ENCODE measurements at places on chromosomes 7 and 10.

DNA sequence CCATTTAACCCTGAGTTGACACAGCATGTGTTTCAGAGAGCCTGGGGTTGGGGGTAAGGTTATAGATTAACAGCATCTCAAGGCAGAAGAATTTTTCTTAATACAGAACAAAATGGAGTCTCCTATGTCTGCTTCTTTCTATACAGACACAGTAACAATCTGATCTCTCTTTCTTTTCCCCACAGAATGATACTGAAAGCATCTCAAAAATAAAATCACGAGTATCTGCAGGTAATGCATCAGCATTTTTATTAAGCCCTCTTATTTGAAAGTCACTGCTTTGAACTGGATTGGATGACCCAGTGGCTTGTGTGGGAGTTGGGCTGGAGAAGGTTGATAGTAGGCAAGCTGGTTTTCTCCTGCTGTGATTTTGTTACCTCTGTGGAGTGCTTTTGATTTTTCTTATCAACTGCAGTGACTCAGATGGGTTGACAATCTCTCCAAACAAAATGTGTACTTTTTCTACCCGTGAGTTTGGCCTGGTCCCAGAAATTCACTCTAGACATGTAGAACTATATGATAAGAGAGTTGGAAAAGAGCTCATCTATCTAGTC is 253.5 kb upstream of the PRKCQ start:
- DNase-seq, result no peak

- DNase-seq, result no peak
Observed at GRCh38 chr10:26642896-26643653, 54.4 kb upstream of the PDSS1 start.

DNA sequence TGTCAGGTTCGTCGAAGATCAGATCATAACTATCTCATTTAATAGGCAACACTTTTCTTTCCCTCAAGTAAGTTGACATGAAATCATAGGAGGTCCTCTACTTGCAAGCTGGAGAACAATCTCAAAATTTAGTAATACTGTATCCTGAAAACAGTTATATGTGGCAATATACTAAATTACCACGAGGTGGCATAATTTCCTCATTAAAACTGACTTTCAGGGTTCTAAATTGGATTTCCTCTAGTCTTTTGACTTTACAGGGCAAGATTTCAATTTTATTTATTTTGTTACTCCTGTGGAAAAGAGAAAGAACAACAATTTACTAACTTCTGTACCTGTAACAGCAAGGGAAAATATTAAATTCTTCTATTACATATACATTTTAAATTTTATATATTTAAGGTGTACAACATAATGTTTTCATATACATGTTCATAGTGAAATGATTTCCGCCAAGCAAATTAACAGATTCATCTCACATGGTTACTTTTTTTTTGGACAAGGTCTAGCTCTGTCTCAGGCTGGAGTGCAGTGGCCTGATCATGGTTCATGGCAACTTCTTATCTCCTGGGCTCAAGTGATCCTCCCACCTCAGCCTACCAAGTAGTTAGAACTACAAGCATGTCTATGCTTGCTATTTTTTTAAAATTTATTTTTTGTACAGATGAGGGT is 53.4 kb upstream of the CYP2C18 start:
- DNase-seq, result no peak

DNA sequence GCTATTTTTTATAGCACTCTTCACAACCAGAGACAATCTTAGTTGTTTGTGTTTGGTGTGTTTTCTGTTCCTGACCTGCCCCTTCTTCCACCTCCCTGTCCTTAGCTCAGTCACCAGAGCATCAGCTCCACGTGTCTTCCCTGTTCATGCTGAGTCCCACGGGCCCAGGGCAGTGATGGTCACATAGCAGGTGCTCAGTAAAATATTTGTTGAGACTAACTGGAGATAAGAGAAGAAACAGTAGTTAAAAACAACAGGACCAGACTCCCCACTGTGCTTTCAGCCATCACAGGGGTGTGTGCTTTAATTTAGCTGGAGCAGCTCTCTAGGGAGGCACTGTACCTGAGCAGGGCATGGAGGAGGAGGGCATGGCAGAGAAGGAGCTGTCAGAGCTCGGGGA is 307.3 kb upstream of the ZNF32 start:
- DNase-seq, result no peak

GRCh38 chr7:130733931-130734814 is at the start of gene KLF14:
Gene KLF14 (minus strand): TSS chr7:130734207. CDS start chr7:130734033, 174 bp downstream.
- no peak for DNase-seq

GRCh38 chr10:117569610-117570390 is 27.3 kb downstream of the EMX2 start:
- no peak for DNase-seq

- DNase-seq, result no peak
Observed at GRCh38 chr7:117200786-117201458, 121.9 kb downstream of the WNT2 start.

- no peak for DNase-seq
Observed at GRCh38 chr10:132941640-132942051, 724 bp downstream of the CFAP46 start.

DNA sequence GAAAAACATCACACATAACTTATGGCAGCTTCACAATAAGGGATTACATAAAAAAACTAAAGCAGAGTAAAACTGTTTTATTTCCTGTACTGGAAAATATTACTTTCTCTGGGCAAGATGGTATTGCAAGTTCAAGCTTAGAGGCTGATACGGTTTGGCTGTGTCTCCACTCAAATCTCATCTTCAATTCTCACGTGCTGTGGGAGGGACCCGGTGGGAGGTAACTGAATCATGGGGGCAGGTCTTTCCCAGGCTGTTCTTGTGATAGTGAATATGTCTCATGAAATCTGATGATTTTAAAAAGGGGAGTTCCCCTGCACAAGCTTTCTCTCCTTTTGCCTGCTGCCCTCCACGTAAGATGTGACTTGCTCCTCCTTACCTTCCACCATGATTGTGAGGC is 5.1 kb upstream of the LRRC27 start:
- no peak for DNase-seq

GRCh38 chr10:11861341-11861740 is 38.2 kb downstream of the PROSER2 start:
- no peak for DNase-seq

GRCh38 chr10:69348816-69349541 is 67.7 kb downstream of the TACR2 start:
- no peak for DNase-seq

DNA sequence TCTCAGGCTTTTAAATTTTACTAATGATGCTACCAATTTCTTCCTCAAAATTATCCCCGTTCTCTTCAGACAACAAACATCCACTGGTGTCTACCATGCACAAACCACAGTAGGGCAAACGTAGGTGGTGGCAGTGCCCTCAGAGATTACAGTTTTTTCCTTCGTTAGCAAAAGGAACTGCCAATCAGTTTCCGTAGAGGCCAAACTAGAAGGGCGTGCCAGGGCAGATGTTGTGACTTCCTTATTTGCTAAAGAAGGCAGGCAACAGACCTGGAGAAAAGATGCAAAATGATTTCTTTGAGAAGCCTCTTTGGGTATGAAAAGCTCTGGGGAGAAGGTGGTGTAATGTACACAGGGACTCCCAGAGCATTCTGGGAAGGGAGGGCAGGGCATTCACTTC is 7.6 kb upstream of the FAM180A start:
- DNase-seq, result no peak

DNA sequence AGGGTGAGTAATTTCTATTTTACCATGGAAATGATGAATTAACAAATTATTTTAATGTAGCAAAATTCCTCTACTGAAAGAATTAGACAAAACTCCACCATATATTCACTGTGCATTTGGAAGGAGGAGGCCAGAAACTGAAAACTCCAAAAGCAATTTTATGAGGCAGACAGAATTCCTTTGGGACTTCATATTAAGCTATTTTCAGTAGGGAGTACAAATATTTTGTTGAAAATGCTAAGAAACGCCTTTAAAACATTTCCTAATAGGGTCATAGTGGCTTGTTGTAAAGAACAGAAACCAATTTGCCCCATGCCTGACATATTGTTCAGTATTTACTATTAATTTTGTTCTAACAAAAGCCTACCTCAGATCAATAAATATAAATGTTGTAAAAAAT is 117.8 kb downstream of the TES start:
- DNase-seq, result no peak

DNA sequence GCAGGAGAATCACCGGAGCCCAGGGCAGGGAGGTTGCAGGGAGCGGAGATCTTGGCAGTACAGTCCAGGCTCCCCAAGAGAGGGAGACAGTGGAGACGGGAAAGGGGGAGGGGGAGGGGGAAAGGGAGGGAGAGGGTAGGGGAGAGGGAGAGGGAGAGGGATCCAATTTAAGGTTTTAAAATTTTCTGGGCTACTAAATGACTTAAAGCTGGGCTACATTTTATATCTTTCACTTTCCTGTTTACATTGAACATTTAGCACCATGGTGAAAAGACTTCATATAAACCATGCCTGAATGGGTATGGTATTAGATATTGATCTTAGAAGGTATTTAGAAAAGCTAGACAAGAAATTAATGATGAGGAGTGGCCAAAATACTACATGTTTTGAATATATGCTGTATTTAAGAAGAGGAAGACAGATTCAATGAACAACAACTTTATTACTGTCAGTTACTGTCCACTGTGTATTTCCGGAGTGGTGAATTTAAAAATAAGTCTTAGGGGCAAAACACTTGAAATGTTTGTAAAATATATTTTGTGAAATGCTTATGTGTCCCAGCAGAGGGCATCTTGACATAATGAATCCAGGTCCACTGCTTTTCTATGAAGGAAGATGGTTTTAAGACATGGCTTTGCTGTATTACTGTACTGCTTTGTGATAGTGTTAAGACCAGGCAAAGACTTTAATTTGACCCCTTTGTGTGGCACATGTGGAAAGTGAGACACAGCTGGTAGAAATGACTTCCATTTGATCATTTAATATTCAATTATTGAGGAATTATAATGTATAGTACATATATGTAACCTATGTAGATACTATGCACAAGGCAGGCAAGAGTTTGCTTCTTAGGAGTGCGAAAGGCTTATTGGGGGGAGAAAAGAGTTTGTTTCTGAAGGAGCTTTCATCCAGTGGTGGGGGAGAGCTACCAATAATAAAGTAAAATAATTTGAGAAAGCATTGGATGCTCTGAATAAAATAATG is 52.8 kb downstream of the NRF1 start:
- DNase-seq, result peak; percentile 21

- DNase-seq, result no peak
Observed at GRCh38 chr10:21313691-21314090, 211.8 kb downstream of the SKIDA1 start.

DNA sequence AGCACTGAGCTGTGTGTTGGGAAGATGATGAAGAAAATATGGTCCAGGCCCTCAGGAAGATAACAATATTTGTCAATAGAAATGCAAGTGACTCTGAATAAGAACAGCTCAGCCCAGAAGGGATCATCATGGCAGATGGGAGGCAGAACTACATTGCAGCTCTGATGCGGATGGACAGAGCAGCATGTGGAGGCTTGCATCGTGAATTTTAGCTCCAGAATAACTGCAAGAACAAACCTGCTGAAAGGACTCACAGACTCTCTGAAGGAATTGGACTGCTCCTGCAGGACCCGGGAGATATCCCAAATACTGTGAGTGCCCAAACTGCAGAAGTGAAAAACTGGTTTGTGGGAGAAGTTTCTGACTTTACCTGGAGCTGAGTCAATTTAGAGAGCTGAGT is 80.6 kb upstream of the LAMB4 start:
- DNase-seq, result no peak

GRCh38 chr7:30925913-30926312 is 14.3 kb downstream of the AQP1 start:
- no peak for DNase-seq

- no peak for DNase-seq
Observed at GRCh38 chr10:76206797-76207352, 775.5 kb downstream of the LRMDA start.

DNA sequence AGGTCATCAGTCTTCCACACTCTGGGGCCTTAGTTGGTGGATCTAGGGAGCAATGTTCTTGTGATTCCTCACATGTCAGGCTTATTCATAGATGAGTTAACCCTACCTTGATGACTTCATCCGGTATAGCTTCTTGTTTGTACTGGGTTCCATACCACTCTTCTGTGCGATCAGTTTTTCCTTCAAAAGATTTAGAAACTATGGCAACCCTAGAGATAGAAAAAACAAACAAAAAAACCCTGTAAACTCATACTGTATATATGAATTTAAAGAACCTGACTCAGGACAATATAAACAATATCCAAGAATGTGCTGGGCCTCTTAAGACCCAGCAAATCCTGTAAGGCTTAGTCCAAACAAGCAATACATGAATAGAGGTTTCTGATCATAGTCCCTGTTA is 83.5 kb downstream of the IDE start:
- DNase-seq, result no peak

DNA sequence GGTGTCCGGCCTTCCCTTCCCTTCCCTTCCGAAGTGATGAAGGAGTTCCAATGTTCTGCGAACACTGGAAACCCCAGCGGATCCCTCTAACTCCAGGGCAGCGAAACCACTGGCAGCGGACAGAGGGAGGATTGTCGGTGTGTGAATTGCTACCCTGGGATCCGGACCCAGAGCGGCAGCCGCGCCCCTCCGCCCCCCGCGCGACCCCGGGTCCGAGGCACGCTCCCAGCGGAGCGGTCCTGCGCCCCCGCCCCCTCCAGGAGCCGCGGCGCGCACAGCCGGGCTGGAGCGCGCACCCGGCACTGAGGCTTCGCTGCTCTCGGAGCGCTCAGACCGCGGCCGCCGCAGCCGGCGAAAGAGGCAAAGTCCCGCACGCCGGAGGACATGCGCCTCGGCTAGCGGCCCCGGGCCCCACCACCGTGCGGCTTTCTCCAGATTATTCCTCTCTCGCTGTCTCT is at the start of gene PTPRZ1:
Gene PTPRZ1 (plus strand): TSS at position 331 of the 458 bp plus-strand sequence. CDS start 339 bp downstream, outside the sequence.
- DNase-seq, result peak; percentile 36

- no peak for DNase-seq
Observed at GRCh38 chr10:92590623-92591549, 2.0 kb upstream of the KIF11 start.

GRCh38 chr7:12327922-12328321 is 75.7 kb downstream of the VWDE start:
- no peak for DNase-seq

DNA sequence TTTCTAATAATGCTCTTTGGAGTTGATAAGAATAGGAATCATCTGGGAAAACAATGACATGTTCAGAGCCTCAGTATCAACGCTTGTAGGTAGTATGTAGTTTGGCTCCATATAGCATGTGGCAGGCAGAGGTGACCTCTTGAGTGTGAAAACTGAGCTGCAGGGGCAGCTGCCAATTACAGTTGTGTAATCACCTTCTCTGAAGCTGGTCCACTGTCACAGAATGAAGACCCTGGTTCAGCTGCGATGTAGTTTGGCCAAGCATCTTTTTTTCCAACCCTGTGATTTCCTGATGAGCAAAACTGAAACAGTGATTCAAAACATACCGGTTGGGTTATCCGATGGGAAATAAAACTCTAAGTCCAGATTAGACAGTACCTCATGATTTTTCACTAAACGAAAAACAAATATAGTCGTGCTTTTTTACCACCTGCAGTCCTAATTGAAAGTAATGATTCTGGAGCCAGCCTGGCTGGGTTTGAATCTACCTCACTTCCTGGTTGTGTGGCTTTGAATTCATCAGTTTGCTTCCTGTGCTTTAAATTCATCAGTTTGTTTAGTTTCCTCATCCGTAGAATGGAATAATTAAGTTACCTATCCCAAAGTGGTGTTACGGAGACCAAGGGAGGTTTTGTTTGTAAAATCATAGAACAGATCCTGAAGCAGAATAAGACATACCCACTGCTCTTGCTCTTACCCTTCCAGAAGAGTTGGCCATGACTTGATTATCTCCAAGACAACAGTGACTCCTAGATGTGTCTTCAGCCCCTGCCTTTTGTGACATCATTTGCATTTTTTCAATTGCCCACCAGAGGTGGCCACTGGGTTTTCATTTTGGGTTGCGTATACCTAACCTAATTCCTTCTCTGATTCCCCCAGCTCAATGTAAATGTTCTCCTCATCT is 87.4 kb downstream of the CELF2 start:
- DNase-seq, result no peak

Measured in left renal cortex interstitium (tissue), 4 donors.